ENCODE measurements at places on chromosomes 6 and 20.
A peak's percentile ranks its signal among the peaks of the same experiment; 100 is the strongest.

GRCh38 chr6:108113557-108114519 is 39.3 kb upstream of the OSTM1 start:
- peak; percentile 61 for DNase-seq

DNA sequence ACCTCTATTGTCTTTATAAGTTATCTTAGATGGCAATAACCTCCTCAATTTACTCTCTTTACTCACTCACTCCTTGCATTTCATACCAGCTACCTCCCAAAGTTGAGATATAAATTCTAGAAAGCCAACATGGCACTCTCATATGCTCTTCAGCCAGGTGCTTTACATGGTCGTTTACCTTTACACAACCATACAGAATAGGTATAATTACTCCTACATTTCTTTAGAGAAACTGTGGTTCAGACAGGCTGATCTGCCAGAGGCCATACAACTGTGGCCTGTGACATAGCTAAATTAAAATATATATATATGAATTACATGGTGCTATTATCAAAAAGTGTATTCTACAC is 45.7 kb downstream of the HBS1L start:
- no peak for DNase-seq

DNA sequence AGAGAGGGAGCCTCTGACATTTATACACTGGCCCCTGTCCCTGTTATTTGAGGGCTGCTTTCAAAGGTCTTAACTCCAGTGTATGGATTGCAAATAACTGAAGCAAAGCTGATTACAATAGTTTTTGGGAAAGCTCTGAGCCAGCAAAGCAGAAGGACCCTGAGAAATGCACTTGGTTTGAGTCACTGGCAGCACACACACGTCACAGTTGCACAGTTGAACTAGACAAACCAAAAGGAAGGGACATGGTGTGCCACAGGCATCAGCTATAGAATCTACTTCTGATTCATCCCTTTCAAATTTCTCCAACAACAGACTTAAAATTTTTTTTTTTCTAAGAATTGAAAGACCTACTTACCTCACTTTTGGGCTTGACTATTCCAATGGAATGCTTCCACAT is 56.4 kb downstream of the SNRNP48 start:
- no peak for DNase-seq

GRCh38 chr20:13909067-13909466 is 81.3 kb downstream of the SEL1L2 start:
- DNase-seq = no peak

DNA sequence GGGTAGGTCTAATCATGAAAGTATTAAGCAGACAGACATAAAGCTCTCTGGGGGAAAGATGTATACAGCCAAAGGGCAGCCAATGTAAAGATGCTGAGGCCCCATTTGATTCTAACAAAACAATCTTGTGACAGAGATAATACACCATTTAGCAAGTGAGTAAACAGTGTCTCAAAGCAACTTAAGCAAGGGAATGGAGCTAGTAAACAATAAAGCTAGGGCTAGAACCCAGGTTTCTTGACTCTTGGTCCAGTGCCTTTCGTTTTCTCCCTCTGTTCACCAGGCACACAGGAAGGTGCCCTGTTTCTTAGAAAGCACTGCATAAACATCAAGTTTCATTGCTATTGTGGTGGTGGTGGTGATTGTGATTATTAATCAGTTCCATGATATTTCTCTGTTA is 5.1 kb downstream of the ELOVL2 start:
- DNase-seq = no peak

GRCh38 chr20:58938541-58938940 is 42.5 kb upstream of the NELFCD start:
- no peak for DNase-seq

DNA sequence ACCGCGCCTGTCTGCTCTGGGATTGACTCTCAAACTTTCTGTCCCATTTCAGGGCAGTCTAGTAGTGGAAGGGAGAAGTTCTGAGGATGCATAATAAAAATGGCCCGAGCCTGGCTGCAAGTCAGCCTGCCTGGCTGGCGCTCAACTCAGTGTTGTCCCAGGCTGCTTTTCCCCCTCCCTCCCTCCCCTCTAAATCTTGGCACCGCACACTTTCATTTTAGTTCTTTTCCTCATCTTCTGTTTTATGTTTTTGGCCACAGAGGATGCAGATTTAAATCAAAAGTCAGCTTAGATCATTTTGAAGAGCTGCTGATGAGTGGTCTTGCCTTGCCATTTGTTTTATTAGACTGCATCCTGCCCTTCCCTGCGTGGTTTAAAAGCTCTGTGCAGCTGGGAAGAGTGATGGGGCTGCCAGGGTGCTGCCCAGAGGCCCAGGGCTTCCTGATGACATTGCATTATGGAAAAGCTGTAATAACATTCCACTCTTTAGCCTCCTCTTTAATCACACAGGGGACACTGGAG is 6.5 kb upstream of the UQCC2 start:
- no peak for DNase-seq

DNA sequence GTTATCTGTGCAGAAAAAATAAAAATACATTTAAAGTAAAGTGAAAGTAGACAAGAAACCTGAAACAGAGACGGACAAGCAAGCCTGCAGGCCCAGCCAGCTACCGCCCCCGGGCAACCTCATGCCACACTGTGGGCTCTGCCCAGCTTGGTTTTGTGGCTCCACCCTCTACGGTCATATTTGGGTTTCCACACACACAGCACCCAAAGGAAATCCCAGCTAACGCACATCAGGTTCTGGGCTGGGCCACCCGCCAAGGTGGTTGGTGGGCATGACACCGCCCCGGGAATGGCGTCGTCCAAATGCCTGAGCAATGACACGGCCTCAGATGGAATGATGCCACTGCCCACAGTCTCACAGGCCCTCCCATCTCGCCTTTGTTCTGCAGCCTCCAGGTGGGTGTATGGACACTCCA is 22.9 kb downstream of the FAM110A start:
- DNase-seq = no peak

GRCh38 chr20:19757487-19758132 is 448 bp upstream of the RIN2 start:
- DNase-seq = peak; percentile 59

- no peak for DNase-seq
Measured at GRCh38 chr6:116066789-116067188, 6.1 kb upstream of the FRK start.

DNA sequence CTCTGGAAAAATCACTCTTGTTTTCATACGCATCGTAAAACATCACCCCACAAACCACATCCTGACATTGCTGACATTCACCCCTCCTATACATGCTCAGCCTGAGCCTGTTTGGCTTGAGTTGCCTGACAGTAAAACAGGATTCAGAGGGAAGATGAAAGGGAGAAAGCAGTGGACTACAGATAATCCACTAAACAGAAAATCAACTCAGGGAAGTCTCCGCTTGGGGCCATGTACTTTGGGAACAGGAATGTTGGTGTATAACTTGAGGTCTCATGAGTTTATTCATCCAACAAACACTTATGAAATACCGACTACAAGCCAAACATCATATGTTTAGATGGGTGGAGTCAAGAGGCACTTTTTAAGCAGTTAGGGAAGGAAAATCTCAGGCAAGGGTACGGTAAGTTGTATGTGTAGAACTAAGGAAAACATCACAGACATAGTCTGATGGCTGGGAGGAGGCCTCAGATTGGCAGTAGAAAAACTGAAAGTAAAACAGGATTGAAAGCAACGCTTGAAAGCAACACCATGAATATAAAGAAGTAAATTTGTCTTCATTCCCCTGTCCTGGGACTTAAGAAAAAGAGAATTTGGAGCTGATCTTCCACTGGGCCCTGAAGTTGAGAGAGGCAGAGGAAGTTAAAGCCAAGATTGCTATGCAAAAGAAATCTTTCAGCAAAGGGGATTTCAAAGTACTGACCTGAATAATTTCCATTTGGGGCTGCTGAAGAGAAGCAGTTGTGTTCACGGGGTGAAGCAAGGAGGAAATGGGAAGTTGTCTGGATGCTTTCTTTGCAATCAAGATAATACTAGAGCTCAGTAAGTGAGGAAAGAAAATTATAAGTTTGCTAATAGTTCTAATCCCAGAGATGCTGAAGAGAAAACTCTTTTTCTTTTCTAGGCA is 28.8 kb downstream of the PDE7B start:
- DNase-seq = peak; percentile 37

- DNase-seq = no peak
Measured at GRCh38 chr6:39791850-39792539, at the start of gene DAAM2. Gene DAAM2, plus strand, starts transcription at chr6:39792376. Its CDS starts 63,927 bp downstream, at chr6:39856303.

DNA sequence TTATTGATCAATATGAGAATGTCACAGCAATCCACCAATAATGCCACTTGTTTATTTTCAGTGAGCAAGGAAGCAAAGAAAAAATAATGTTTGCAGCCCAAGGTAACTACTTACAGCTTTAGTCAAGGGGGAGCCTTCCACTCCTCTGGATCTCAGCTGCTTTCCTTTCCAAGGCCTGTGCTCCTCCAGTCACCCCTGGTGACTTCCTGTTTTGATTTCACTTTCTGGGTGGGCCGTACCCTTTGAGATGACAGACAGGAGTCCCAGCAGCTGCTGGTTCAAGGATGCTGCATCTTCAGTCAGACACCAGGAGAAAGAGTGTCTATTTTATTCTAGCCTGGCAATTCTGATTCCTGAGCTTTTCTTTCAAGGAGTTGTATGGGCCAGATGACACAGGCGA is 5.6 kb upstream of the VNN2 start:
- peak; percentile 64 for DNase-seq

DNA sequence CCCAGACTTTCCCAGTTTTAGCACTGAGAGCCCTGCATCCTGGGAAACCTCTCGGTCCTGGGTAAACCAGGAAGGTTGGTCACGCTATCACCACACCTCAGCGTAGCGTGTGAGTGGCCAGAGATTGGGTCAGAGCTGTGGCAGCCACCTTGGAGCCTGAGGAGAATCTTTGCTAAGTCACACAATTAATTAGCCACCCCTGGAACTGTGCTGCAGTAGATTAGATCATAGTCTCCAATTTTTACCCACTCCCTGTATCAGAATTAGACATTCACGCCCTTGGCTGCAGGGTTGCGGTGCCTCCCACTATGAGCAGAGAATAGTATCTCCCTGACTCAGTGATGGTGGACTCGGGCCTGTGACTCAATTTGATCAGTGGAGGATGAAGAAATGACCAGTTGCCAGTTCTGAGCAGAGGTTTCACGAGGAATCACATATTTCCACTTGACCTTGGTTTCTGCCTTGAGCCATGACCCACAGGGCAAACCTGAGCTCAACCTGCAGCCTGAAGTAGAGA is 6.0 kb upstream of the PTGIS start:
- no peak for DNase-seq

- DNase-seq = no peak
Measured at GRCh38 chr20:24733416-24733815, 215.7 kb upstream of the CST7 start.

DNA sequence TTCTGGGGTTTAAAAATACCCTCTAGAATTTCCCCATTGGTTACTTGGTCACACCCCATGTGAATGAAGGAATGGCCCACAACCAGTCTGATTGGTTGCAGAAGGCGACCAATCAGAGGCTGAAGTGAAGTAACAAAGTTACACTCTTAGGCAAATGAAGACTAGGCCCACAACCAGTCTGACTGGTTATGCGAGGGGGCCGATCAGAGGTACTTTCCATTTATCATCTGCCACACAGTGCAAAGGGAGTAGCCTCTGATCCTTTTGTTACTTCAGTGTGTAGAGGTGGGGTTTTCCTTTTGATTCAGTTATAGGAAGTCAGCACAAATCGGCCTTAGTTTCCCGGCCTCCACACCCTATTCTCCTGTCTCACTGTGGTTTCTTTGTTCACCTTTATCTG is 61.2 kb upstream of the SGK1 start:
- DNase-seq = peak; percentile 36

DNA sequence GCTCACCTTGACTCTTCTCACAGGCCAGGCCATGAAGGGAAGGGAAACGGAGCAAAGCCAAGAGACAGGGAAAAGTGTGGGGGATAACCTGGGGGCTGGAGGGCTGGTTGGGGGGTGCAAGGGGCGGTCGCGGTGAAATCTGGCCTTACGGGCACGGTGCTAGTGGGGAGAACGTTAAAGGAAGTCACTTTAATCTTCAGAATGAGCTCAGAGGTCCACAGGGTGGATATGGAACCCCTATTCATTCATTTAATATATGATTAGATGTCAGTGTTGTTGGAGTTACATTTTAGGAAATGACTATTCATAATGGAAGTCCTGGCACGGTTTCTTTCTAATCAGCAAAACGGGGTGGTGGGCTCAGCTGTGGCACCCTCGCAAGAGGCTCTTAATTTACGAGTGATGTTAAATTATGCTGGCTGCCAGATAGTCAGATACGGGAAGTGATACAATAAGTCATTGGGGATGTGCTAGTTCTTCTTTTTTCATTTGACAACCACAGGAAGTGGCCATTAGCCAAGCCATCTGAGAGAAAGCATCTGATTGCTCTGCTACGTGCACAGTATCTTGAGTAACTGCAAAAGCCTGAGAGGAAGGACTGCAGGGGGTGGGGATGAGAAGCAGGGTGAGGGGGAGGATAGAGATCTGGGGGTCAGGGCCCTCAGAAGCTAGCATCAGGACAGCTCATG is 253.0 kb downstream of the QKI start:
- peak; percentile 86 for DNase-seq

- DNase-seq = no peak
Measured at GRCh38 chr6:160356074-160356744, 8.0 kb downstream of the SLC22A3 start.

DNA sequence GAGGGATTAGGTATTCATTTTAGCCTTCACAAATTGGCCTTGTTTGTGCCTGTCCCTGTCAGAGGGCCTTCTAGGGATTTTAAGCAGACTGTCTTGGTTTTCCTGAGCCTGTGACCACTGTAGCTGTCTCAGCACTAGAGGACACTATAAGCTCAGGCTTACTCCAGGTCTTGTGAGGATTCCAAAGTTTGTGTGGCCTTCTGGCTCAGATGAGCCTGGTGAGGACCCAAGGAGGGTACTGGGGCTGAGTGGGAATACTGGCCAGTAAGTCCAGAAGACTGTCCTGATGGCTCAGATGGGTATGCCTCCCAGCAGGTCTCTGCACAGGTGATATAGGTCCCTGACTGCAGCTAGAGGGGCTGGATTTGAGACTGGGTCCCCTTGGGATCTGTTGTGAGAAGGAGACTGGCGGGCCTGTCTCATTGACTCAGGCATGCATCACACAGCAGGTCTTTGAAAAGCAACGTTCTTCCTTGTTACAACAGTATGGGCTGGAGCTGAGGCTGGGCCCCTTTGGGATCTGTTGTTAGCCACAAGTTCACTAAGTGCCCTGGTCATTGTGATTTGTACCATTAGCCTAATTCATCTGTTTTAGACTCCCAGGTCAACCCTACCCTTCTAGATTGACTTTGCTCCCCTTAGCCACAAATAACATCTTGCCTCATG is 26.3 kb upstream of the TFB1M start:
- DNase-seq = no peak

DNA sequence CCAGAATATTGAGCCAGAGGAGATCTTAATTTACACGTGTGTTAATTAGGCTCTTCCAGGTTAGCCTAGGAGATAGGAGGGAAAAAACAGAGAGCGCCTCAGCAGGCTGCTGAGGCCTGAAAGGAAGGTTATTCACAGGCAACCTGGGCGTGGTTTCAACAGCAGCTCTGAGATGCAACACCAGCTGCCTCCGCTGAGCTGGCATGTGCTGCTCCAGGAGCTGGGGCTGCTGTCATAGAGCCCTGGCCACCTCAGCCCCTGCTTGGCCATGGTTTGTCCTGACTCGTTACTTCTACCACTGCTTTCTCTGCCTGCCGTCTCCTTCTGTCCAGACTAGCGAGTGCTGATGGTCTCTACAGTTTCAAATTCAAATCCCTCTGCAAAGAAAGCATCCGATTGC is 32.4 kb upstream of the RPP40 start:
- no peak for DNase-seq
